Breast epithelium (tissue), 4 donors: ENCODE measurements at places on chromosomes 1 and 21.

DNA sequence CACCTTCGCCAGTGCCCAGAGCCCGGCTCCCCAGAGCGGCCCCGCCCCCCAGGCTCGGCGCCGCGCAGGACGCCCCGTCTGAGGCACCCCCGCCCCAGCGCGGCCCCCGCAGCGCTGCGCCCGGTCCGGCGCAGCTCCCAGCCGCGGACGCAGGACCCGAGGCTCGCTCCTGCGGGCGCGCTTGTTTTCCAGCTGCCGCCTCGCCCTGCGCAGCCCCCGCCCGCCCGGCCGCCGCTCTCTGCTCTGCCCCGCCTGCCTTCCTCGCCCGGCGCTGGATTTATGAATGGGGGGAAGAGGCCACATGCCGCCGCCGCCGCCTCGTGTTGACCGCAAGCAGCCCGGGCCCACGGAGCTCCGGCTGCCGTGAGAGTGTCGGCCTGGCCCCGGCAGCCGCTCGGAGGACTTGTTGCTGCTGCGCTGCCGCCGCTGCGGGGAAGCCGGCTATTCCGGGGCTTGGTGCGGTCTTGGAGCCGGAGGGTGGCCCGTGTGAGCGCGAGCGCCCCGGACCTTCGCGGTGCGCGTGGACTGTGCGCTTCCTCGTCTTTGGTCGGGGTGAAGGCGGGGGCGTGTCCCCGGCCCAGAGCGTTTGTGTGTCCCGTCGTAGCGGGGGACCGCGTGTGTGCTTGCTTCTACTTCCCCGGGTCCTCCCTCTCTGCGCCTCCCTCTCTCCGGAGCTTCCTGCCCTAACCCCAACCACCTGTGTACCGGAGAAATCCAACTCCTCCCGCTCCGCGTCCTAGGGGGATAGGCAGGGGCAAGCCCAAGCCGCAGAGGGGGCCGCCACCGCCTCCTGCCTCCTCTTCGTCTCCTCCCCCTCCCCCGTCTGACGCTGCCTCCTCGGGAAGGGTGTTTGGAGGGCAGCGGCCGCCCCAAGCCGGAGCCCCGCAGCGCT is 736 bp downstream of the KCNC4 start:
- H3K4me3 ChIP-seq, result peak overlapping the region; percentile 90
- peak overlapping the region; percentile 96 for H3K27ac ChIP-seq
- H3K4me1 ChIP-seq, result peaks cover 3% of the 10 kb centered on the region
- H3K36me3 ChIP-seq, result no peaks in the 10 kb centered on the region
- H3K27me3 ChIP-seq, result no peaks in the 10 kb centered on the region

- peak overlapping the region; percentile 82 for H3K27ac ChIP-seq
- H3K27me3 ChIP-seq, result no peaks in the 10 kb centered on the region
- no peaks in the 10 kb centered on the region for H3K4me1 ChIP-seq
- no peak overlapping the region for H3K4me3 ChIP-seq
- no peak for DNase-seq
These were observed 51.5 kb upstream of the GCLM start for GRCh38 chr1:93960641-93961147.

DNA sequence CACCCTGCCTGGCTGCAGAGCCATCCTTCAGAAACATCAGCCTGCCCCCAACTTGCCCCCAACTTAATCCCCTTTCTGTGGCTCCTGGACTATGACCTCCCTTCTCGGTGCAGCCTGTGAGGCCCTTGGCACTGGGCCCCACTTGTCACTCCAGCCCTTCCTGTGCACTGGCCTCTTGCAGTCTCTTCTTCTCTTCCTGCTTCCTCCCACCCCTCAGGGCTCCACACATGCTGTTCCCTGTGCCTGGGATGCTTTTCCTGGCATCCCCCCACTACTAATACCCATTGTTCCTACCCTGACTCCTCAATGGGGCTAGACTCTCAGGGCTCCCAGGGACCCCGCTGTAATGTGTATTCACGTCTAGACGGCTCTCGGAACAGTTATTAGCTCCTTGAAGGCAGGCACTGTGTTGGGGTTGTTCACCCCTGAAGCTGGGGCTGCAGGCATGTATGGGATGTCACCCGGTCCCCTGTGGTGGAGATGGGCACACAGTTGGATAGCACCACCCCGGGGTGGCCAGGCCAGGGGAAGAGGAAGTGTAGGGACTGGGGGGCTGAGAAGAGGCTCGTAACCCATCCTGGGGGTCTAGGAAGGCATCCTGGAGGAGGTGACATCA is 4.5 kb downstream of the LDLRAD1 start:
- H3K27me3 ChIP-seq, result no peaks in the 10 kb centered on the region
- H3K36me3 ChIP-seq, result no peaks in the 10 kb centered on the region
- no peak overlapping the region for H3K4me3 ChIP-seq
- H3K27ac ChIP-seq, result no peak overlapping the region
- no peaks in the 10 kb centered on the region for H3K4me1 ChIP-seq
- no peak for DNase-seq

DNA sequence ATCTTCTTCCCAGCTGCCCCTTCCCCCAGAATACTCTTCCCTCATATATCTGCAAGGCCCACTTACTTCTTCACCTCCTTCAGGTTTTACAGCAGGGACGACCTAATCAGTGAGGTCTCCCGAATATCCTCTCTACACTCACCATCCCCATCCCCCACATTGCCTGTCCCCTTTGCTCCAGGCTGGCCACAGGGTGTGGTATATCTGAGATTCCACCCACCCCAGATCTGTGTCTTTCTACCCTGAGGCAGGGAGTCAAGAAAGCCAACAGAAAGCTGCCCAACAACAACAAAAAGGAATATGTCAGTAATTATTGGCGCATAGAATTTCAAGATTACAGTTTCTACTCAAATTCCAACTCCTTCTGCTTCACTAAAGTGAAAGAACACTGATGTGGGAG is 30.0 kb upstream of the OPRD1 start:
- DNase-seq, result no peak
- H3K36me3 ChIP-seq, result no peaks in the 10 kb centered on the region
- no peak overlapping the region for H3K27ac ChIP-seq
- H3K4me3 ChIP-seq, result no peak overlapping the region
- no peaks in the 10 kb centered on the region for H3K27me3 ChIP-seq

- H3K36me3 ChIP-seq, result no peaks in the 10 kb centered on the region
- no peak for DNase-seq
- H3K4me3 ChIP-seq, result no peak overlapping the region
- H3K27ac ChIP-seq, result peak overlapping the region; percentile 50
These were observed 184.5 kb downstream of the RUNX1 start for GRCh38 chr21:34864370-34865149.

- H3K4me1 ChIP-seq, result peaks cover 4% of the 10 kb centered on the region
- no peaks in the 10 kb centered on the region for H3K27me3 ChIP-seq
These were observed 6.0 kb upstream of the SLC27A3 start for GRCh38 chr1:153769221-153769620.

GRCh38 chr1:111202707-111203623 is 2.5 kb upstream of the DENND2D start:
- H3K4me3 ChIP-seq, result peak overlapping the region; percentile 58
- H3K27me3 ChIP-seq, result no peaks in the 10 kb centered on the region
- no peak for DNase-seq
- no peaks in the 10 kb centered on the region for H3K36me3 ChIP-seq

- H3K27ac ChIP-seq, result peak overlapping the region; percentile 22
- H3K27me3 ChIP-seq, result no peaks in the 10 kb centered on the region
- DNase-seq, result peak; percentile 24
- H3K4me3 ChIP-seq, result peak overlapping the region; percentile 40
- no peaks in the 10 kb centered on the region for H3K4me1 ChIP-seq
These were observed 464.5 kb downstream of the USP25 start for GRCh38 chr21:16194095-16194787.

DNA sequence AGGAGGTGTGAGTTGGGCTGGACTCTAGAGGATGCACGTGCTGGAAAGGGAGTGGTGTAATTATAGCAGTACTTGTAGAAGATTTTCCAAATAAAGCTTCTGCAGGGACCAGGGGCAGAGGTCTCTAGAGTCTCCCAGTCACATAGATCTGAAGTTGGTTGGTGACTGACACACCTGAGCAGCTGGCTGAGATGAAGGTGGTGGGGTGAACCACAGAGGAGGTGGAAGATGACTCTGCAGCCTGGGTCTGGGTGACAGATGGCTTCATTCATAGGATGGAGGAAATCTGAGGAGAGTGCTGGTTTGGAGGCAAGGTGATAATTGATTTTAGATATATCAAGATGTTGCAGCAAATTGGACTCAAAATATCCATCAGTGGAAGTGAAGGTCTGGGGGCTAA is 178.9 kb upstream of the IVNS1ABP start:
- H3K27me3 ChIP-seq, result no peaks in the 10 kb centered on the region
- no peaks in the 10 kb centered on the region for H3K36me3 ChIP-seq
- no peak overlapping the region for H3K27ac ChIP-seq
- H3K4me1 ChIP-seq, result no peaks in the 10 kb centered on the region
- no peak overlapping the region for H3K4me3 ChIP-seq

GRCh38 chr1:101013776-101014175 is 11.8 kb downstream of the DPH5 start:
- H3K4me1 ChIP-seq, result no peaks in the 10 kb centered on the region
- no peak for DNase-seq
- no peaks in the 10 kb centered on the region for H3K27me3 ChIP-seq
- H3K4me3 ChIP-seq, result no peak overlapping the region
- no peak overlapping the region for H3K27ac ChIP-seq
- H3K36me3 ChIP-seq, result no peaks in the 10 kb centered on the region

DNA sequence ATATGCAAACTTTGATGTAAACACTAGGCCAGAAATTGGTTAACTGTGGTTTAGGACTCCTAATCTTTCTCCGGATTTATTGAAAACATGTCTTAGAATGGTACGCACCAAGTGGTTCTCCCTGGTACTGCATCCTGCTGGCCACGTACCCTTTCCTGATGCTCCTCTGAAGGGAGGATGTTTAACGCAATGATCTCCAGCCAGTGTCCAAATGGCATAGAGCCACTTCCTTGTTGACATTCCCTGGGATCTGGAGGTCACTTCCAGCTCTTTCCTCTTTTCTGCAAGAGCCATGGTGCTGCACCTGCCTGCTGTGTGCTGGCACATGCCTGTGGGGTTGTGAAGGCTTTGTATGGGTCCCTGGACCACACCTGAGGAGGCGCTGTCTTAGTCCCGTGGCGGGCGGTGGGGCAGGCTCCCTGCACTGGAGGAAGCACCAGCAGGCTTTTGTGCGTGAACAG is 53.9 kb downstream of the GALNT2 start:
- H3K4me3 ChIP-seq, result no peak overlapping the region
- H3K27ac ChIP-seq, result no peak overlapping the region
- H3K27me3 ChIP-seq, result no peaks in the 10 kb centered on the region
- no peaks in the 10 kb centered on the region for H3K4me1 ChIP-seq
- DNase-seq, result no peak

DNA sequence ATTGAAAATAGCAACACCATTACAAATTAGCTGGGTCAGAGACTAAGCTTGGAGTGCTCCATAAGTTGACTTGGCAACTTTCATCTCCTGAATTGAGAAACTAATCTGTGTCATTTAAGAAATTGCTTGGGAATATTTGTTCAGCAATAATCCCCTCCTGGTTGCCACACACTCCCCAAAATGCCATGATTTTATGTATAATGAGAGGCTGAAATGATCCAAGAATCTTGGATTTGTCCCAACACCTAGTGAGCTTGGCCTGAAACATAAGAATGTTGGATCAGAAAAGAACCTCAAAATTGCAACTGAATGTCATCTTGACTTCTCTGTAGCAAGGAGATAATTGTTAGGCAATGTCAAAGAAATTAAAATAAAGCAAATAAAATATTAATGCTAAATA is 805.9 kb upstream of the ADAMTS5 start:
- no peaks in the 10 kb centered on the region for H3K27me3 ChIP-seq
- H3K4me3 ChIP-seq, result no peak overlapping the region
- no peaks in the 10 kb centered on the region for H3K36me3 ChIP-seq
- no peak for DNase-seq

GRCh38 chr1:200333329-200333728 is 76.5 kb downstream of the ZNF281 start:
- no peak for DNase-seq
- no peak overlapping the region for H3K4me3 ChIP-seq
- H3K27me3 ChIP-seq, result no peaks in the 10 kb centered on the region
- H3K36me3 ChIP-seq, result no peaks in the 10 kb centered on the region
- H3K27ac ChIP-seq, result no peak overlapping the region

DNA sequence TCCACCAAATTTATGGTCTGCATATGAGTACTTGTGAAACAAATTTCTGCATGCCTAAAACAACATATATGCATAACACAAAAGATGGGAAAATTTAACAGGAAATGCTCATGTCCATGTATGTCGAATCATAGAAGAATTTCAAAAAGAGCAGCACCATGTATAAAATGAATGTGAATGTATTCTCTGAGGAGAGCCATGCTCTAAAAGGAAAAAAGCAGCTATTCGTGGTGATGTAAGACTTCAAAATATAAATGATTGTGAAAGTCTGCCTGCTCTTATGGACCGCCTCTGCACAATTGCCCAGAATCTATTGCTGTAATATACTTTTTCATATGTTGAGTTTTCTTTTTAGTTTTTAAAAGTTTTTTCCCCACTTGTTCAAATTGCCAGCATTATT is 66.8 kb downstream of the EPB41 start:
- H3K4me3 ChIP-seq, result no peak overlapping the region
- H3K27me3 ChIP-seq, result no peaks in the 10 kb centered on the region
- H3K4me1 ChIP-seq, result no peaks in the 10 kb centered on the region
- no peaks in the 10 kb centered on the region for H3K36me3 ChIP-seq
- H3K27ac ChIP-seq, result no peak overlapping the region

DNA sequence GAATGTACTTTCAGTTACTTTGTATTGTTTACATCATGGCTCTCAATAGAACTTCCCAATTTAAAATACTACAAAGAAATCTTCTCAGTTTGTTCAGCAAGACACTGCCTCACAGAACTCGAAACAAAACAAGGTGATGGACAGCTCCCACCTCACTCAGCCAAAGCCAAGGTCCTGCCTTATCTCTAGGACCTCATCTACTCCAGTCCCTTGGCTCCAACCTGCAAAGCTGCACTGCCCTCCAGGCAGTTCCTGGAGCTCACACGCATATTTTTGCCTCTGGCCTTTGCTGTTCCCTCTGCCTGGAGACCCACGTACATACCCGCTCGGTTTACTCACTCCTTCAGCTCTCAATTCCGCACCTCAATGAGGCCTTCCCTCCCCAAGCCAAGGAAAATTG is 40.3 kb downstream of the MCOLN2 start:
- no peaks in the 10 kb centered on the region for H3K36me3 ChIP-seq
- no peaks in the 10 kb centered on the region for H3K4me1 ChIP-seq
- no peaks in the 10 kb centered on the region for H3K27me3 ChIP-seq
- H3K27ac ChIP-seq, result no peak overlapping the region
- no peak for DNase-seq

DNA sequence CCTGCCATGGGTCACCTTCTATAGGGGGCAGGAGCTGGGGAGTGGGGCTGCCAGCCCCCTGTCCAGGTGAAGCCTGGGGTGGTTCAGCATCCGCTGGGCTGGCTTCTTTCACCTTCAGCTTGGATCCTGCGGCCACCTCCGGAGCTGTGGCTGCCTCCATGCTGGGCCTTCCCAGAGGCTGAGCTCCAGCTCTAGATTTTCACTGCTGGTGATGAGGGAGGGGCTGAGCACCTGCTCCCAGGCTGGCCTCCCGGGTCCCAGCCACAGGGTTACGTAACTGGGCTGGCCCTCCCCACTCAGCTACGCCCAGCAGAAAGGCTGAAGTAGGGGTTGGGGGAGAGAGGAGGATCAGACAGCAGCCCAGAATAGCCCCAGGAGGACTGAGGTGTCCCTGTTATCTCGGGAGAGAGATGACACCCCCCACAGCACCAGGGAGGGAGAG is at the start of gene MYBPHL:
TSS of gene MYBPHL (minus strand) at position 180 of the 442 bp plus-strand sequence. CDS start at position 160, 20 bp downstream.
- no peaks in the 10 kb centered on the region for H3K4me1 ChIP-seq
- H3K27me3 ChIP-seq, result no peaks in the 10 kb centered on the region
- no peak within 1 kb of the TSS for H3K27ac ChIP-seq
- H3K4me3 ChIP-seq, result no peak within 1 kb of the TSS
- no peaks in the 10 kb centered on the region for H3K36me3 ChIP-seq
